ENCODE measurements at places on chromosomes 4 and X. TPM values are rescaled to one million over a fixed set of nuclear protein-coding genes. Genes with fewer than 3 reads are reported as not detected.

The FGFR3 gene
- total RNA-seq: 58.6 TPM

The GLRA3 gene
- total RNA-seq: 16.6 TPM

The PCDH7 gene
- total RNA-seq: 139 TPM

The REPS2 gene
- total RNA-seq: 93.0 TPM

The NHSL2 gene
- total RNA-seq: 6.9 TPM

The SLC25A43 gene
- total RNA-seq: 6.8 TPM

The MAGEA6 gene
- total RNA-seq: not detected

The ZNF141 gene
- 30.9 TPM for total RNA-seq

The NLRP2B gene
- total RNA-seq: 0.89 TPM

The MAGEB17 gene
- not detected for total RNA-seq

The PPEF2 gene
- 0.15 TPM for total RNA-seq

The CT45A1 gene
- not detected for total RNA-seq

The MTNR1A gene
- 0.59 TPM for total RNA-seq

The LRIT3 gene
- total RNA-seq: 0.48 TPM

The IL21 gene
- total RNA-seq: not detected

The BRS3 gene
- total RNA-seq: not detected

The CENPVL3 gene
- 1.7 TPM for total RNA-seq

The SERTM2 gene
- not detected for total RNA-seq

The MAGEB1 gene
- total RNA-seq: not detected

The RNF113A gene
- 15.7 TPM for total RNA-seq

The CYP4V2 gene
- 49.2 TPM for total RNA-seq

The HTR2C gene
- 1.3 TPM for total RNA-seq

The C1QTNF7 gene
- 0.60 TPM for total RNA-seq

The TMPRSS11D gene
- total RNA-seq: not detected

The SLC2A9 gene
- 5.9 TPM for total RNA-seq

The TSC22D3 gene
- 129 TPM for total RNA-seq

The ADH7 gene
- total RNA-seq: not detected

The KCTD8 gene
- total RNA-seq: 9.4 TPM

The TRMT2B gene
- 17.6 TPM for total RNA-seq

The SLC34A2 gene
- not detected for total RNA-seq

The CXCL11 gene
- total RNA-seq: 0.46 TPM

The DCAF4L1 gene
- total RNA-seq: 0.15 TPM

The LDB2 gene
- 109 TPM for total RNA-seq

The SUPT20HL2 gene
- not detected for total RNA-seq

The PAK3 gene
- 86.2 TPM for total RNA-seq

The EXOC1L gene
- not detected for total RNA-seq

The SYAP1 gene
- total RNA-seq: 21.1 TPM

The SRPX gene
- total RNA-seq: 4.7 TPM

The UGT2B17 gene
- total RNA-seq: not detected

The KIAA1210 gene
- not detected for total RNA-seq

The SH3BGRL gene
- total RNA-seq: 136 TPM

The XAGE5 gene
- total RNA-seq: not detected

The CFP gene
- 4.3 TPM for total RNA-seq

The DCTD gene
- total RNA-seq: 56.2 TPM

The TRPC3 gene
- total RNA-seq: 5.3 TPM

The KLF8 gene
- 13.6 TPM for total RNA-seq

The NRK gene
- total RNA-seq: not detected

The KLHL13 gene
- total RNA-seq: 4.5 TPM

The SMIM10 gene
- total RNA-seq: 2.4 TPM

The DCAF8L2 gene
- not detected for total RNA-seq

The ZNF711 gene
- total RNA-seq: 19.2 TPM

The UGT2B15 gene
- not detected for total RNA-seq

The PIM2 gene
- 9.7 TPM for total RNA-seq

The MECP2 gene
- total RNA-seq: 85.8 TPM

The ATG4A gene
- total RNA-seq: 7.5 TPM

The PNMA5 gene
- total RNA-seq: 3.6 TPM

The PPP4R3C gene
- not detected for total RNA-seq

The C4orf50 gene
- 30.9 TPM for total RNA-seq

Data from dorsolateral prefrontal cortex (tissue), 122 donors.